ENCODE measurements at places on chromosomes 3 and 15. TPM values are rescaled to one million over a fixed set of nuclear protein-coding genes. Genes with fewer than 3 reads are reported as not detected.

GRCh38 chr15:54840621-54841398 is 355.9 kb downstream of the RSL24D1 start:
- DNase-seq = no peak

DNA sequence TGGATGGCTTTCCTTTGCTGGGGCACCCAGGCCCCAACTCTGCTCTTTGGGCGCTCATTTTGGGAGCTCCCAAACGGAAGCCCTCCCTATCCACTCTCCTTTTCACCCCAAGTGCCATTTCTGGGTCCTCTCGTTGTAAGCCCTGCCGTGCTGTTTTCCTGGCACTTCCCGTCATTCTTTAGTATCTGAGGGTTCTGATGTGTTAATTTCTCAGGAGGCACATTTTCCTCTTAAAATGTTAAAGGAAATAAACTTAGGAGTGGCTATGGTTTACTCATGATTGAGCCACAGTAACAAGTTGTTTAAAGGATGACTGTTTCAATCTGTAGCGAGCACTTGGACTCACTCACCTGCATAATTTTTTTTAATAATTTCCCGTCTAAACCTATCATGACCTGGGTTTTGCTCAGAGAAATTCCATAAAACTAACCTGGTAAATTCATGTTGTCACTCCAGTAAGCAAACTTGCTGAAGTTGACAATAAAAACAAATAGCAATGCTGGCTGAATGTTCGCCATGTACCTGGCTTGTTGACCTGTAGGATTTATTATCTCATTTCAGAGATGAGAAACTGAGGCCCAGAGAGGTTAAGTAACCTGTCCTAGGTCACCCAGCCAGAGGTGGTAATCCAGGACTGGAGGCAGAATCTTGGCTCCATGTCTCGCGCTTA is 10.6 kb downstream of the ALDH1A3 start:
- no peak for DNase-seq

DNA sequence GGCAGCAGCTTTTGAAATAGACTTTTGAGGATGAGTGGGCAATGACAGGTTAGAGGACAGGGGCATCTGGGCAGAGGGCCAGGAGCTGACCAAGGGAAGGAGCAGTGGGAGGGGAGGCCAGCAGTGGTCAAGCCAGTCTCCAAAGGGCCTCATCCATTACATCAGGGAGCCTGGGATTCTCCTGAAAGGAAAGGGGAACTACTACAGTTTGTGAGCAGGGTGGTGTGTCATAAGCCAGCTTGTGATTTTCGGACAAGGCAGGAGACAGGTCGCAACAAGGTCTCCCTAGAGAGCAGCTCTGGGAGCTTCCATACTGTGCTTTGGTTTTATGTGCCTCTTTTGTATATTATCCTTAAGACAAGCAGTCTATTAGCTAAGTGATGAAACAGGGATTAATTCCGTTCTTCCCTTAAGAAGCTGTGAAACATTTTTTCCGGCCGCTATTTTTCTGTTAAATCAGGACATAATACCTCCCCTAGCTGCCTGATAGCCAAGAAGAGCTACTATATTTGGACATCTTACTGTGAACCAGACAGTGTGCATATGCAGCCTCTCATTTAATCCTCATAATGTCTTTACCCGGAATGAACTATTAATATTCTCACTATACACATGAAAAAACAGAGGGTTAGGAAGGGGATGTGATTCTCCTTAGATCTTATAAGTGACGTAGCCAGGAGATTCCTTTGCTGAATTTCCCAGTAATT is 46.4 kb downstream of the C2CD4B start:
- DNase-seq = no peak

- DNase-seq = no peak
Observed at GRCh38 chr3:175312791-175313190, 453.7 kb downstream of the NAALADL2 start.

GRCh38 chr3:127015282-127016042 is 32.5 kb downstream of the PLXNA1 start:
- DNase-seq = no peak

DNA sequence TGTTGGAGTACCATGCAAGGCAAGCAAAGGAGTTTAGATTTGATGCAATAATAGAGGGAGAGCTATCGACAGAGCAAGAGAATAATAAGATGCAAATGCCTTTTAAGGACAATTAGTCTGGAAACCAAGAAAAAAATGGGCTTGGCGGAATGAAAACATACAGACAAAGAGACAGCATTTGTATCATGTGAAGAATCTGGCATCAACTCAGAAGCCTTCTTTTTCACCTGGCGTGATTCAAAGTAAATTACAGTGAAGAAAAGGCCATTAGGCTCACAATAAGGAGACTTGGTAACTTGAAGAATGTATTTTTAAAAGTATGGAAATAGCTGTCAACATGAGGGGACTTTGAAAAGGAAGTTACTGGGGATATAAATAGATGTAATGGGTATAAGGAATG is 521.2 kb upstream of the GOLIM4 start:
- DNase-seq = no peak

DNA sequence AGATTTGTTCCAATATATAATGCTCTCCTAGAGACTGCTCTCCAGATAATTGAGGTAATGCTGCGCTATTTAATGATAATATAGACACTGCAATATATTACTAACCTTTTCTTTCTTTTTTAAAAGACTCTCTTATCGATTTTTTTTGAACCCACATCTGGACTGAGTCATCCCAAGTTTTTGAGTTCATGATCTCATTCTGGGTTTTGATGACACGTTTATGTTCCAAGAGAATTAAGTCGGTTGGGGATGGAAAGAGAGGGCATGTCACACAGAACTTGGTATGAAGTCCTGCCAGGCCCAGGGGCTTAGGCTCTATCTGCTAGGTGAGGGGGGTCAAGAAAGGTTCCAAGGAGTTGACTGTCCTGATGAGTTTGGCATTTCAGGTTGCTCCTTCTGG is 431.1 kb downstream of the MFSD1 start:
- no peak for DNase-seq

DNA sequence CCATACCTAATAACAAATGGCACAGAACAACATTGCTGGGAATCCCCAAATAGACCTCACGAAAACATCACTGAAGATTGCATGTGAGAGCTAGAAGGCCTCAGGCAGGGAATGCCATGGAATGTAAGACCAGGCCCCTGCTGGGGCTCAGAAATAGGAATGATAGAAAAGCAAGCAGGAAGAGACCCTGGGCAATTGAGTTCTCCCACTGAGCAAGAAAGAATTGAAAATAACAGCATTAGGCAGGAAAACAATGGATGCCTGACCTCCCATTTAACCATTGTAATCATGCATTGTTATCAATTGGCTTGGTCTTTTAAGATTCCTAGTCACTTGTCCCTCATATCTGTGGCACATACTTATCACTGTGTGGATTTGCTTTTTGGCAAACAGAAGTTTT is 581.6 kb downstream of the FHIT start:
- no peak for DNase-seq

- DNase-seq = no peak
Observed at GRCh38 chr3:8266730-8267131, 234.9 kb upstream of the LMCD1 start.

GRCh38 chr3:156189927-156190326 is 69.5 kb downstream of the KCNAB1 start:
- no peak for DNase-seq

- DNase-seq = no peak
Observed at GRCh38 chr3:73828348-73828747, 203.6 kb upstream of the PDZRN3 start.

DNA sequence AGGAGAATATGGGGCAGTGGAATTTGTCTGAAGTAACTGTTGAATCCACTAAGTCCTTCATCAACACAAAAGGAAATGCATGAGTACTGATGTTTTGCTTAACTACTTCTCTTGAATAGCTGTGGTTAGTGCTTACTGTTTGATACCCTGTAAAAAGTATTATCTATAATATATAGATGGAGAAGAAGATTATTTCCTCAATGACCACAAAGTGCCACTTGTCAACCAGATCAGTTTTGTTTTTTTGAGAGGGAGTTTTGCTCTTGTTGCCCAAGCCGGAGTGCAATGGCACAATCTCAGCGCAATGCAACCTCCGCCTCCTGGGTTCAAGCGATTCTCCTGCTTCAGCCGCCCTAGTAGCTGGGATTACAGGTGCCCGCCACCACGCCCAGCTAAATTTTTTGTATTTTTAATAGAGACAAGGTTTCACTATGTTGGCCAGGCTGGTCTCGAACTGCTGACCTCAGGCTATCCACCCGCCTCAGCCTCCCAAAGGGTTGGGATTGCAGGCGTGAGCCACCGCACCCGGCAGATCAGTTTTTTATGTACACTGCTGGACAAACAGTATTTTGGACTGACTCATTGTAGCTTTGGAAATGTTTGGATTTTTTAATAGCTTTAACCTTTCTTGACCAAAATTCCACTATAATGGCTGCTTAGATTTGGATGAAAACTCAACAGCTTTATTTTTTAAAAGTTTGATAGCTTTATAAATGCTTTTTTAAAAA is 1.5 kb upstream of the RPLP1 start:
- DNase-seq = peak; percentile 53

DNA sequence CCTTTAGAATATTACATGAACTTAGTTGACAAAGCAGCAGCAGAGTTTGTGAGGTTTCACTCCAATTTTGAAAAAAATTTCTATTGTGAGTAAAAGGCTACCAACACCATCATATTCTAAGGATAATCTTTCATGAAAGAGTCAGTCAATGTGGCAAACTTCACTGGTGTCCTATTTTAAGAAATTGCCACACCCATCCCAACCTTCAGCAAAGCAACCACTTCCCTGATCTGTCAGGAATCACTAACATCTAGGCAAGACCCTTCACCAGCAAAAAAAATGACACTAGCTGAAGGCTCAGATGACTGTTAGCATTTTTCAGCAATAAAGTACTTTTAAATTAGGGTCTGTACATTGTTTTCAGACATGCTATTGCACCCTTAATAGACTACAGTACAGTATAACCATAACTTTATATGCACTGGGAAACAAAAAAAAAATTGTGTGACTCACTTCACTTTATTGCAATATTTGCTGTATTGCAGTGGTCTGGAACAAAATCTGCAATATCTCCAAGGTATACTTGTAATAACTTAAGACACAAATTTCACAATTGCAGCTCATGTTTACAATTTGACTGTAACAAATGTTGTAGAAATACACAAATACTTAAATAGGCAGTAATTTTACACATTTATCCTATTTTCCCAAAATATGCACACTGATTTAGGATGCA is 38.9 kb upstream of the ALCAM start:
- no peak for DNase-seq

GRCh38 chr15:69606144-69606543 is 153.5 kb downstream of the RPLP1 start:
- no peak for DNase-seq

GRCh38 chr15:99143655-99144610 is 39.1 kb downstream of the SYNM start:
- peak; percentile 35 for DNase-seq

GRCh38 chr3:41503998-41504623 is 304.8 kb downstream of the CTNNB1 start:
- no peak for DNase-seq

DNA sequence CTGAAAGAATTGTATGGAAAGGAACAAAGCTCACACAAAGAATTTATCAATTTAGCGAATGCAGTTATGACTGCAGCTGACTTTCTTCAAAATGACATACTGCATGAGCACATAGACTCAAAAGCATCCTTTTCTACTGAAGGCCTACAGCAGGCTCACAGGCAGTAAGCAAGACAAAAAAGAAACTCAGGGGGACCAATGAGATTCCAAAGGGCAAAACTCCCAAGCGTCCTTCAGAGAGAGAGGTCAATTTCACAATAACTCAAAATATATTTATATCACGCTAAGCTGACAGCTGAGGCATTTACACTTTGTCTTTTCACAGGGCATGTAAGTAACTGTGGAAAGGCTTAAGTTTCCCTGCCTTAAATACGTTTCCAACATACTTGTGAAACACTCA is 427.9 kb upstream of the RASGRP1 start:
- no peak for DNase-seq

GRCh38 chr3:56456117-56456516 is 12.2 kb downstream of the ERC2 start:
- no peak for DNase-seq

GRCh38 chr3:194031867-194032635 is 103.9 kb upstream of the HES1 start:
- DNase-seq = no peak

DNA sequence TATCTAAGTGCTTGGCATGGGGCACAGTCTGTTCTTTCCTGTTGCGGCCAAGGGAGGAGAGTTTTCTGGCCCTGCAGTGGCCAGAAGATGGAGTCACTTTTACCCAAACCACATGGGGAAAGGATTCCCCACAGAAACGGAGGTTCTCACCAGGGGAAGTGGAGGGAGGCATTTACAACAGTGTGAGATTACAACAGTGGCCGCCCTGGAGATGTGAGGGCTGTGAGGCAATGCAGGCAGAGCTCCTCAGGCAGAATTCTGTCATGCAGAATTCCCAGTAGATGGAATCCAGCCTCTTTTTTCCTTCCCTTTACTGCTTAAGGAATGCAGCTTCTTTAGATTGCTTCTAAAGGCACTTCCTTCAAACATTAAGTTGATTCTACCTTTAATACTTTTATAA is 83.1 kb downstream of the CACNA1D start:
- DNase-seq = no peak

DNA sequence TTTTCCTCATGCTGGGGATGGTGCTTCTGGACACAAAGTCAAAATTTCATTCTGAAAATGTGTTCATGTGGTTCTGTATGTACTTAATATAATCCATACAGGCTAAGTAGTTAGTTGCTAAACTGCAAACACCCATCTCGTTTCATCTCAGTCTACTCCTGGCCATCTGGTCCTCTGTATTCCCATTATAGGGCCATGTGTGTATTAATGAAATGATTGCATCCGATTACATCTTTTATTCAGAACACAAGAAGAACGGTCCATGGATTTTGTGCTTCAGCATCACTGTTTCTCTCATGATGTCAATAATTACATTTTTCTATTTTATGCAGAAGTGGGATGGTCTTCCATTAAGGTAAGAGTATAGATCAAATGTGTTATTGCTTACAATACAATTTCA is 6.1 kb upstream of the GJD2 start:
- DNase-seq = no peak

- no peak for DNase-seq
Observed at GRCh38 chr3:194328053-194328657, 23.0 kb downstream of the CPN2 start.

- DNase-seq = no peak
Observed at GRCh38 chr3:141328286-141329166, 39.8 kb upstream of the ZBTB38 start.

The PP2D1 gene
- total RNA-seq = not detected

The BCHE gene
- not detected for total RNA-seq

The KNG1 gene
- total RNA-seq = 3.5 TPM

The WWTR1 gene
- 19.7 TPM for total RNA-seq

The SERPINI2 gene
- not detected for total RNA-seq

The PRR20G gene
- total RNA-seq = not detected

The ZMYND10 gene
- total RNA-seq = 0.60 TPM

The BCL2A1 gene
- 0.31 TPM for total RNA-seq

Measured in HepG2 (cell line).